ENCODE measurements at places on chromosomes 1 and 21. TPM values are rescaled to one million over a fixed set of nuclear protein-coding genes. Genes with fewer than 3 reads are reported as not detected.

DNA sequence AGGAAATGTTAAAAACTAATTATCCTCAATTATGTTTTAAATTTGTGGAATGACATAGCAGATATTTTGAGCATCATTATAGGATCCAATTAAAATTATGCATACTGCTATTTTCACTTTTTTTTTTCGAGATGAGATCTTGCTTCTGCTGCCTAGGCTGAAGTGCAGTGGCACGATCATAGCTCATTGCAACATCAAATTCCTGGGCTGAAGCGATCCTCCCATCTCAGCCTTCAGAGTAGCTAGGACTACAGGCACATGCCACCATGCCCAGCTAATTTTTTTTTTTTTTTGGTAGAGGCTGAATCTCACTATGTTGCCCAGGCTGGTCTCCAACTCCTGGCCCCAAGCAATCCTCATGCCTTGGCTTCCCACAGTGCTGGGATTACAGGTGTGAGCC is 11.3 kb upstream of the SLC1A7 start:
- DNase-seq, result no peak

GRCh38 chr1:24923485-24924113 is 6.5 kb downstream of the RUNX3 start:
- no peak for DNase-seq

DNA sequence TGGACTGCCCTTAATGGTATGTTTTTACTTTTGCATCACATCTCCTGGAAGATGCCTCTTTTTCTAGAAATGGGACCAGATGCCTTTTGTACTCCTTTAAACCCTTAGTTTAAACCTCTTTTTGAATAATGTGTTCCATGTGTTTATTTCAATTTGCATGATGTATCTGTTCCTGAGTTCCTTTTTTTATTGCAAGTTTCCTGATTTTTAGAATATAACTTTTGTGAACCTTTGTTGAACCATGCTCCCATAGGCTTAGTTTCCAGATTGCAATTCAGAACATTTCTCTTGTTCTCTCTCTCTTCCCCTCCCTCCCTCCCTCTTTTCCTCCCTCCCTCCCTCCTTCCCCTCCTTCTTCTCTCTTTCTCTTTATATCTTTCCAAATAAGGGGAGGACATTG is 81.9 kb downstream of the RGL1 start:
- no peak for DNase-seq

GRCh38 chr21:31731056-31731856 is 662 bp downstream of the SCAF4 start:
- peak; percentile 72 for DNase-seq

Gene ASCL5
- total RNA-seq, result not detected

Measured in transverse colon (tissue), 4 donors.